Stimulated activated CD4-positive, alpha-beta T cell treated with anti-CD3 and anti-CD28 coated beads, Interleukin-2, amount 100 ng/mL, for 24 hours (primary cell): ENCODE measurements at places on chromosomes 5 and 9.

- DNase-seq = no peak
Measured at GRCh38 chr5:1806974-1807373, 5.8 kb downstream of the NDUFS6 start.

GRCh38 chr9:22954964-22955363, 508.3 kb downstream of the DMRTA1 start:
- no peak for DNase-seq

DNA sequence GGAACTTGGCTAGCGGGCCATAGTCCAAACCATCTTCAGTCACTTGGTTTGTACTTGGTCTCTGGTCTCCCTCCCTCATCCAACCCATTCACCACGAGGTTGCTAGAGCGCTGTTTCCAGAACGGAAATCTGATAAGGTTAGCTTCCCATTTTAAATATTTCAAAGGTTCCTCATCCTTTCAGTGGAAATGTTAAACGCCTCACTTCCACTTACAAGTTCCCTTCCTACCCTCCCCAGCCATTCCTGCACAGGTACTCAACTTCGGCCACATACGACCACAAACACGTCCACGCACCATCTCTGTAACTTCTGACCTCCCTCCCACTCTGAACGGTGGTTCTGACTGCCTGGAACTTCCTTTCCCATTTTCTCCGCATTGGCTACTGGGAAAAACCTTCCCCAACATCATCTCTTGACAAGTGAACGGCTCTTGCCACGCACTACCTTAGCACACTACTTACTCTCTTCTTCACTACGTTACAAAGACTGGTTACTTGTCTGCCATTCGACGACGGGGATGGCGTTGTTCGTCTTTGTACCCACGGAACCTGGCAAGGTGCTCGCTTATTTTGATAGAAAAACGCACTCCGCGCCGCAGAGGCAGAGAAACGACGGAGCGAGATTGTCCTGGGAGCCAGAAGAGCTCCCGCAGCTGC, 629 bp downstream of the CCNH start:
- DNase-seq = peak; percentile 36

DNA sequence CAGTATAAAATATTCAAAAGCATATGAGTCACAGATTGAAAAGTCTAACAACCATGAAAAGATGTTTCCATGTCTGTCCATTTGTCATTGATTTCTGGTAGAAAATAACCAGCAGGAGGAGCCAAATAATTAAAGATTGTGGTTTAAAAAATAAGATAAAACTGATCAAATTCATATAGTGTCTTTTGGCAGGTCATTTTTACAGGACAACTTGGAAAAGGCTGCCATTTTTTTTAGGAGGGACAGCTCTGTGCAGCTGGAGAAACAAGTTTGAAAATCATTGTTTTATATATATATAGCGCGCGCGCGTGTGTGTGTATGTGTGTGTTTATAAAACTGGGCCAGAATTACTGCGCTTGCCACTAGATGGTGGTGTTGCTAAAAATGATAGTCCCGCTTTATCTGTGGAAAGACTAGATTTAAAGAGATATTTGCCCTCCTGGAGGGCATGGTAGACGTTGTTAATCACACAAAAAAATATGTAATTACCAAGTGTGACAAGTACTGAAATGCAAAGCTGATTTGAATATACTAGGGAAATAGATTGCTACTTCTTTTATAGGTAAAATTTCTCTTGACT, 1.3 kb upstream of the TRMO start:
- peak; percentile 73 for DNase-seq

DNA sequence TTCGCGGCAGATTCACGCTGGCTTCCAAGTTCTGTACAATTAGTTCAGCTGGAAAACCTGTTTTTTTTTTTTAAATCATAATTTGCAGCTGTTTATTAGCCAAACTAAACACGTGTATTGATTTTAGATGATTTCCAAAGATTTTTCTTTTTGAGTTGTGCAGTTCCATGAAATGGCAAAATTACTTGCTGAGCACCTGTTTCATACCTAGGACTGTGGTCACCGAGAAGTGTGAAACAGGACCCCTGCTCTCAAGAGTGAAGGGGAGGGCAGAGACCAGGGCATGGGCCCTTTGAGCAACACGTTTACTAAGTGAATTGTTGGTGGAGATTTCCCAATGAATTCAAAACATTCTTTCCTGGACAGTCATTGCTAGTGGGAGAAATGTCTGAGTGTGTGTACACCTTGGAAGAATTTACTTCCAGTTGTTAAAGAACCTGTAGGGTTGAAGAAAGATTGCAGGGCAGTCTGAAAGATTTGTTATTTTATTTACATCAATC, 688 bp downstream of the SNX24 start:
- no peak for DNase-seq

DNA sequence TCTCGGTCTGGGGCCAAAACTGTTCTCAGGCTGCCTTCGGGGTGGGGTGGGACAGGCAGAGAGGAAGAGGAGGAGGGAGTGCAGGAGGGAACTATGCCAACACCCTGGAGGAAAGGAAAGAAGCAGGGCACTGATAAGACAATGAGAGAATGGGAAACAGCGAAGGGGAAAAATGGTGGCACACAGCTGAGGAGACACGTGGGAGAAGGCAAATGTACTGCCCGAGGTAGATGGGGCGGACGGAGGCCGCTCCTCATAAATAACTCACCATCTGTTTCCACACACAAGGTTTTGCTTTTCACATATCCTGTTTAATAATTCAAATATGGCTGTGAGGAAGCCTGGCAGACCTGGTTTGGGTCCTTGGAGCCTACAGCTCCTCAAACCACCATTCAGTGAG, 148.2 kb upstream of the LRRTM2 start:
- DNase-seq = no peak

DNA sequence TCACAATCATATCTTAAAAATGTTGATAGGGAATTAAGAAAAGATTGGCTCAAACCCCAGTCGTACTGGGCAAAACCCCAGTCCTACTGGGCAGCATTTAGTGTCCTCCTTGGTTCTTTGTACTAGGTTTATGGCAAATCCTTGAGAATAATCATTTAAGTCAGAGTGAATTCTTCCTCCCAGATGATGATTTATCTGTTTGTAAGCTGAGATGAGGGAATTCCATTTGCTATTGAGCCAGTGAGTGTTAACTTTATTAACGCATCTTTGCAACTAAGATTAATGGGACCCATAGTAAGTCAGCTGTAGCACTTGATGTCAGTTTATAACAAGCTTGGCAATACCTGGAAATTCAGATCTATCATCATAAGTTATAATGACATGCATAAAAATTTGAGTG, 821.8 kb upstream of the DMAC1 start:
- no peak for DNase-seq

GRCh38 chr9:5897851-5898250, 7.2 kb downstream of the MLANA start:
- no peak for DNase-seq

- DNase-seq = no peak
Measured at GRCh38 chr5:31090467-31090866, 103.0 kb upstream of the CDH6 start.

- no peak for DNase-seq
Measured at GRCh38 chr5:67366691-67367395, 170.2 kb upstream of the CD180 start.

DNA sequence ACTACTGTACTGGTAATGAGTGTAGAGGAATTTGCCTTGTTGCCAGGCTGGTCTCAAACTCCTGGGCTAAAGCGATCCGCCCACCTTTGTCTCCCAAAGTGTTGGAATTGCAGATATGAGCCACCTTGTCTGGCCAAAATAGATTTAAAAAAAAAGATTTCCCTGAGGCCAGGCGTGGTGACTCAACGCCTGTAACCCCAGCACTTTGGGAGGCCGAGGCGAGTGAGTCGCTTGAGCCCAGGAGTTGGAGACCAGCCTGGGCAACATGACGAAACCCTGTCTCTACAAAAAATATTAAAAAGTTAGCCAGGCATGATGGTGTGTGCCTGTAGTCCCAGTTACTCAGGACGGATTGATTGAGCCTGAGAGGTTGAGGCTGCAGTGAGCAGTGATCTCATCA, 62.5 kb downstream of the IPO11 start:
- no peak for DNase-seq

DNA sequence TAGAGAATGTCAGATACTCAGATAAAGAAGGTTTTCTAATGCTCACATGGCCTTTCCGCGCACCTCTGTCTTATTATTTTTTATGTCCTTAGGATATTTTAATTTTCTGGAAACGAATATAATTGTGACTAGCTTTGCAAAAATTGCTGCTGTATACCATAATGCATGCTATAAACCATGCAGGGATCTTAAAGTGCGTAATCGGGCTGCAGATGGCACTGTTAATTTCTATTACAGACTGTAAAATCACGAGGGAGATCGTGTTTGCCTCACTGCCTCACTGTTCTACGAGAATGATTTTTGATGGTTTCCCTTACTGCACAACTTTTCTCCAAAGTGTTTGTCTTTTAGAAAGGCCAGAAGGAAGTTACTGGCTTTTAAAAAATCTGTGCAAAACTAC, 356.1 kb downstream of the TUSC1 start:
- no peak for DNase-seq

DNA sequence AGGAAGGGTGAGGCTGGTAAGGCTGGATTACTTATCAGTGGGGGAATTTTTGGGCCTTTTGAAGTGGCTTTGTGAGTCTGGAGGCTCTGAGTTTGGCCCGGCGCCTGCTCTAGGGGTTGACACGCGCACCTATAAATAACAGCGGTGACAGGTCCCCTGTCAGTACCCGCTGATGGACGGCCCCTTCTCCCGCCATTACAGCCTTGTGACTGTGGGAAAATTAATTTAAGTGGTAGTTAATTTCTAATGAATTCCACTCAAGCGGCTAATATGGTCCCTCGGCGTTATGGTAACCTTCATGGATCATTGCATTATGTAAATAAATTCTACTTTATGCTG, 16.5 kb downstream of the MRPL36 start:
- DNase-seq = no peak

DNA sequence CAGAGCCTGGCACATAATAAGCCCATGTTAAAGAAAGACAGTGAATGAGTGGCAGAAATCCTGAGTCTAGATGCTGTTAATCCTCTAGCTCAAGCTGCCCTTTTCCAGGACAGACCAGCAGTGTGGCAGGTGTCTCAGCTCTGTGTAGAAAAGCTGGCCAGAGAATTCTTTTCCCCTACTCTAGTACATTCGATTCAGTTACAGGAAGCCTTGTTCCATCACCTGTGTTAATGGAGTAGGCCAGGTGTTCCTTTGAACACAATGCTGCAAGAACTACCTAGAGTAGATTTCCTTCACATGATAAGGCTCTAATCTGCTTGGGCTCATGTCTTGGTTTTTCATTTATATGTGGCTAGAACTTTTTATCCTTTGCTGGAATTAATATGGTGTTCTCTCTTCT, 52.5 kb downstream of the NUP214 start:
- DNase-seq = no peak

GRCh38 chr5:16507716-16508115, 42.1 kb upstream of the ZNF622 start:
- no peak for DNase-seq

- DNase-seq = no peak
Measured at GRCh38 chr9:2725898-2726649, 8.8 kb downstream of the KCNV2 start.

GRCh38 chr9:80146466-80146865, 574.7 kb downstream of the TLE4 start:
- no peak for DNase-seq

DNA sequence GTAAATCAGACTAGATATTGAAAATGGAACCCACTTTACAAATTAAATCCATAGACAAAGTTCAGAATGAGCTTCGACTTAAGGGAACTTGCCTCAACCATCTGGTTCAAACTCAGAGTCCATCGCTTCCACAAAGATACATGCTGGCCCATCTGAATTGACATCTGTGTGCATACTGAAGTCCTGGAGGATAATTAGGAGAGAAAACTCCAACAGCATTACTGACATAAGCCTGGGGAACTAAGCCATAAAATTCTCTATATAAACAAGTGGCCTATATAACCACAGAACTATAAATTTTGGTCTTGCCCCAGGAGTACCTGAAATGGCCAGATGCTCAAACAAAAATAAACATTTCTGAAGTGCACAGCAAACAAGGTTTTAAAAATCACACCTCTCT, 94.4 kb downstream of the IZUMO3 start:
- DNase-seq = no peak

DNA sequence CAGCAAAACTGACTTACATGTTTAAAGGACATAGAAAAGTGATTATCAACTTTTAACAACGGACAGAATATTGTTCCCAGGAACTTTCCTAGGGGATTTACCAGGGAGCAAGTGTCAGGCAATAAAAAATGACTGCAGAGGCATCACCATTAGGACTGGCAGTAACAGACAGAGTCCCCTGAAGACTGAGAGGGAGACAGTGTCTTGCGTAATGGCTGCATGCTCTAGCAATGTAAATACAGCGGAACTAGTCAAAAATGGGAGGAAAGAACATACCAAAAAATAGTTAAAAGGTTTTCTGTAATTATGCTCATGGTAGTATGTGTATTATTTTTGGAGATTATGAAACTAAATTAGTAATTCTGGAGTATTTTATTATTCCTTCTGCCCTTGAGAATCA, 181.8 kb downstream of the CRB2 start:
- DNase-seq = no peak

GRCh38 chr9:116391306-116391900, 237.8 kb downstream of the PAPPA start:
- no peak for DNase-seq

GRCh38 chr9:117549444-117549843, 134.6 kb upstream of the ASTN2 start:
- no peak for DNase-seq

DNA sequence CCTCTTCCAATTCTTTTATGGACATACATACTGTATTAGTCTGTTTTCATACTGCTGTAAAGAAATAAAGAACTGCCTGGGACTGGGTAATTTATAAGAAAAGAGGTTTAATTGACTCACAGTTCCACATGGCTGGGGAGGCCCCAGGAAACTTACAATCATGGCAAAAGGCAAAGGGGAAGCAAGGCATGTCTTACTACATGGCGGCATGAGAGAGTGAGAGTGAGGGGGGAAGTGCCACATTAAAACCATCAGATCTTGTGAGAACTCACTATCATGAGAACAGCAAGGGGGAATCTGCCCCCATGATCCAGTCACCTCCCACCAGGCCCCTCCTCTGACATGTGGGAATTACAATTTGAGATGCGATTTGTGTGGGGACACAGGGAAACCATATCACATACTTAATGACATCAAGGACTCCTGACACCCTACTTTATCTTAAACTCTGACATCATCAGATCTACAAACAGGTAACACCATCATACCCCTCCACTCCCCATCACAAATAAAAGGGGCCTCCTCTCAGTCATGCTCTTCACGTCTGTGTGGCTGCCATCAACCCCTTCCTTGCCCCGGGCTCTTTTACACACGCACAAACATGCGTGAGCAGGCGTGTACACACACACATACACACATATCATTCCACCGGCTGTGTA, 9.7 kb downstream of the ANKRD33B start:
- DNase-seq = no peak
